ENCODE measurements at places on chromosomes 2 and 18.

DNA sequence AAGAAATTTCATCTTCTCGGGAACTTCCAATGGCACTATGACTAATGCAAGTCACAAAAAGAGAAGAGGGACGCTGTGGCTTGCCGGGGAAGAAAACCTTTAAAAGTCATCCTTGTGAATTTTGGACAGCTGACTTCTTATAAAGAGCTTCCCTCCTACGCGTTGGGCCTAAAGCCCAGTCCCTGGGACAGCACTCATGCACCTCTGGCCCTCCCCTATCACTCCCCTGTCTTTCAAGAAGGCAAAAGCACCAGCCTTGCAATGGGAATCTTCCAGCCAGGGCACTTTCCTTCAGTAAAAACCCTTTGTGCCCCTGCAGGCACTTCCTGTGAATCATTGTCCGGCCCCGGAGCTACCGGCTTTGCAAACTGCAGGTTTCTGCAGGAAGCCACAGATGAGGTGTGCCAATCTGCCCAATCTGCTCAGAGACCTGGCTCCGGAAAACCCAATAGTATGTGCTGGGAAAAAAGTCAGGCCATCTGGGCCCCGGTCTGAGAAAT is 7.1 kb downstream of the MREG start:
- peak; percentile 22 for DNase-seq

DNA sequence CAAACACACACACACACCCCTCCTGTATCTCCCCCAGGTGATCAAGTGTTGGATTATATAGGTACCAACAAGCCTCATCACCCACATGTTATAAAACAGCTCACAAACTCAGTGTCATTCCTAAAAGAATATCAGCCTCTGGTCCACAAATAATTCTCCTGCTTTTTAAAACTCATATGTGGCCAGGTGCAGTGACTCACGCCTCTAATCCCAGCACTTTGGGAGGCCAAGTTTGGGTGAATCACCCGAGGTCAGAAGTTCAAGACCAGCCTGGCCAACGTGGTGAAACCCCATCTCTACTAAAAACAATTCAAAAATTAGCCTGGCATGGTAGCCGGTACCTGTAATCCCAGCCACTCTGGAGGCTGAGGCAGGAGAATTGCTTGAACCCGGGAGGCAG is 87.8 kb downstream of the LRATD1 start:
- DNase-seq = no peak

DNA sequence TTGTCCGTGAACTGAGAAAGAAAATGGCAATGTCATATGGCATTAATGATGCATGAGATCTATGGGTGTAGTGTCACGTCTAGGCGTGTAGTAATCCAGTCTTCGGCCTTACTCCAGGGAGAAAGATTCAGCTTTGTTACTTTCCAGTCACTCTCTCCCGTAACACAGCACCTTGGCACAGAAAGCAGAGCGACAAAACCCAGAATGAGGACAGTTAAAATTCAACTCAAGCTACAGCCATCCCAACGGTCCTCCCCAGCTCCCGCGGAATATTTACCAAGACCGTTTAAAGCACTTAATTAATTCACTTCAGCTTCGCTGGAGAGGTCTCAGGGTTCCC is 797 bp upstream of the CRIM1 start:
- no peak for DNase-seq

DNA sequence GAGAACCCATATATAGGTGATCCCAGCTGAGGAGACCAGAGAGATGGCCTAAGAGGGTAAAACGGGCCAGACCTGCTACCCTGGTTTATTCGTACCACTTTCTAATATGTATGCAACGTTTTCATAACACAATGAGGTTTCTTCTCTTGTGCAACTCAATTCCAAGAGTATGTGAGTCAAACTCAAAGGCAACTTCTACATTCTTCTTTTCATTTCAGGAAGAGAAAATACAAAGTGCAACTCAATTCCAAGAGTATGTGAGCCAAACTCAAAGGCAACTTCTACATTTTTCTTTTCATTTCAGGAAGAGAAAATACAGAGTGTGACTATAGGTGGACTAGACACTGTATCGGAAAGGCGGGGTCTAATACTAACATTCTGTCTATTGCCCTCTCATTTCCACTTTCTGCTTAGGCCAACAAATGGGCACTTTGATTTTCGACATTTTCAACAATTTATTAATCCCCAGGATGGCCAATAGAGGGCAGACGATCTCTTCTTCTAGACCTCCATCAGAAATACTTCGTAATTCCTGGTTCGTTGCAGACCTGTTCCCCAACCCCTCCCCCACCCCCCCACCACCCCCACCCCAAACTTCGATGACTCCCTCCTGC is 3.7 kb upstream of the CRIM1 start:
- DNase-seq = no peak

- DNase-seq = no peak
Observed at GRCh38 chr2:202317080-202317857, 51.7 kb downstream of the NOP58 start.

DNA sequence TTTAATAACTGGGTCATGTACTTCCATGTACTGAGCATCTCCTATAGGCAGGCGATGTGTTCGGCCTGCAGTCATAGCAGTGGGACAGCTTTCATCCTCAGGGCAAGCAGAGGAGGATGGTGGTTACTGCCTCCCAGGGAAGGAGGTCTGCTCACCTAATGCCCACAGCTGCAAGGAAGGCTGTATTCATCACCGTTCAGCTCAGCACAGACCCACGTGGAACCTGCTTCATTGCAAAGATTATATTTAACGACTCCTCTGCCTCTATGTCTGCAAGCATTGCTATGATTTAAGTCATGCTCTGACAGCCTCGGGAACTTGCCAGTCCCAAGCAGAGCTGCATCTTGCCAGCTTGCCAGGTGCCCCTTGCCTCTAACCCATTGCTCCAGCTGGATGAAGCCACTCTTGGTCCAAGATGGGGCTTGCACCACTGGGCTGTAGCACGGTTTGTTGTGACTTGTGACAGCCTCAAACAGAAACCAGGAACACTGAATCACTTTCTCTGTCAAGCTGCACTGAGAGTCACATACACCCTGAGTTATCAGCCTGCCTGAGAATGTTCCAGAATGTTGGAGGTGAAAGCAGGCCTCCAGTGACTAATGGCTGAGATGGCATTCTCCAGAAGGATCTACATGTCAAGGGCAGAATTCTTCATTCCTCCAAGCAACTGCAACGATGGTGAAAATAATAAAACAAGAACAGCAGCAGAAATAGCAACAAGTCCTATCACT is 651.1 kb upstream of the ID2 start:
- no peak for DNase-seq

- no peak for DNase-seq
Observed at GRCh38 chr2:84532291-84532690, 16.0 kb downstream of the DNAH6 start.

DNA sequence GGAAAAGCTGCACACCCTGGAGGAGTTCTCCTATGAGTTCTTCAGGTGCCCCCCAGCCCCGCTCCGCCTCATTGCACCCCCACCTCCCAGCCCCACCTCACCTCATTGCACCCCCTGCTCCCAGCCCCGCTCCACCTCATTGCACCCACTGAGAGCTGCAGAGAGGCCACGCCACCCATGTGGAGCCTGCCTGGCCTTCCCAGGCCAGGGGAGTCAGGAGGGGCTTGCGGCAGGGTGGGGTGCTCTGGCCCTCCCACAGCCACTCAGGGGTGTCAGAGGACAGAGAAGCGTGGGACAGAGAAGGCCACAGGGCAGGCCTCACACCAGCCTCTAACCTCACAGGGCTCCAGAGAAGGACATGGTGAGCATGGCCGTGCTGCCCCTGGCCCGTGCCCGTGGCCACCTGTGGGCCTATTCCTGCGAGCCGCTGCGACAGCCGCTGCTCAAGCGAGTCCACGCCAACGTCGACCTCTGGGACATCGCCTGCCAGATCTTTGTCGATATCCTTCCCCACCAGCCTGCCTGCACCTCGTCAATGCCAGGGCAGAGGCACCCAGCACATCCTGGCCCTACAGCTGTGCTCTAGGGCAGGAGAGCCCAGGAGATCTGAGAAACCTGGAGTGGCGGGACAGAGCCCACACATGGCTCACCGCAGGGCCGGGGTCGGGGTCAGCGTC is 15.0 kb upstream of the GPR17 start:
- no peak for DNase-seq

- peak; percentile 14 for DNase-seq
Observed at GRCh38 chr2:39494784-39495251, 57.7 kb upstream of the MAP4K3 start.

- no peak for DNase-seq
Observed at GRCh38 chr18:78640246-78640995, 339.2 kb upstream of the SALL3 start.
